ENCODE measurements at places on chromosomes 6 and 20. TPM values are rescaled to one million over a fixed set of nuclear protein-coding genes. Genes with fewer than 3 reads are reported as not detected.

Gene ZC3H12D
- 79.6 TPM for total RNA-seq

Gene PNPLA1
- total RNA-seq, result not detected

- no peaks in the 10 kb centered on the region for H3K36me3 ChIP-seq
- H3K4me3 ChIP-seq, result no peak overlapping the region
- no peak for DNase-seq
- no peaks in the 10 kb centered on the region for H3K27me3 ChIP-seq
Measured at GRCh38 chr20:38355161-38356012, 9.1 kb downstream of the LBP start.

Gene TFAP2C
- not detected for total RNA-seq

GRCh38 chr6:166675736-166676135, 48.7 kb upstream of the RPS6KA2 start:
- peaks cover 2% of the 10 kb centered on the region for H3K4me1 ChIP-seq
- no peaks in the 10 kb centered on the region for H3K36me3 ChIP-seq
- no peak overlapping the region for H3K27ac ChIP-seq
- DNase-seq, result no peak
- peaks cover 7% of the 10 kb centered on the region for H3K27me3 ChIP-seq

Gene MMP24
- 0.05 TPM for total RNA-seq

GRCh38 chr6:66328200-66328599, 621.2 kb upstream of the EYS start:
- no peaks in the 10 kb centered on the region for H3K27me3 ChIP-seq
- H3K4me1 ChIP-seq, result no peaks in the 10 kb centered on the region
- no peak overlapping the region for H3K27ac ChIP-seq
- H3K36me3 ChIP-seq, result no peaks in the 10 kb centered on the region
- H3K4me3 ChIP-seq, result no peak overlapping the region

DNA sequence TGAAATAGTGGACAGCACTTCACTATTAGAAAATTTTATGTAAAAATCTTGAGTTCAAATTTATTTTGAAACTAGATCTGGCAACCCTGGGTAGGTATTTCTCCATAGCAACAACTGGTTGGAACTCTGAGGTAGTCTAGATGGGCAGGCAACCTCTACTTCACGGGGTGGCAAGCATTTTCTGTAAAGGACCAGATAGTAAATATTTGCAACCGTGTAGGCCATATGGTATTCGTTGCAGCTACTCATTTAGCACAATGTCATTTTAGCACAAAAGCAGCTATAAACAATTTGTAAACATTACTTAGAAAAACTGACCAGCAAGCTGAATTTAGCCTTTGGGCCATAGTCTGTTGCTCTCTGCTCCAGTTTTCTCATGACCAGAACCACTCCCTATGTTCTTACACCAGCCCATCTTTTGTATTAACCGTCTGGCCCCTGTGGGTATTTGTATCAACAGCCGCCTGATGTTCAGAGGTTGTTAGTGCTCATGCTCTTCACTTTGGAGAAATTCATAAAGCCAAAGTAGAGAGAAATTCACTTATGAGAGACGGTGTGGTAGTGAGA, 29.2 kb downstream of the LGSN start:
- H3K36me3 ChIP-seq, result no peaks in the 10 kb centered on the region
- no peak for DNase-seq
- H3K27ac ChIP-seq, result no peak overlapping the region
- H3K4me3 ChIP-seq, result no peak overlapping the region
- H3K4me1 ChIP-seq, result no peaks in the 10 kb centered on the region
- no peaks in the 10 kb centered on the region for H3K27me3 ChIP-seq

- H3K36me3 ChIP-seq, result no peaks in the 10 kb centered on the region
- no peak overlapping the region for H3K27ac ChIP-seq
- H3K27me3 ChIP-seq, result peaks cover 4% of the 10 kb centered on the region
- DNase-seq, result peak; percentile 81
Measured at GRCh38 chr20:4726710-4727397, 5.1 kb downstream of the PRND start.

DNA sequence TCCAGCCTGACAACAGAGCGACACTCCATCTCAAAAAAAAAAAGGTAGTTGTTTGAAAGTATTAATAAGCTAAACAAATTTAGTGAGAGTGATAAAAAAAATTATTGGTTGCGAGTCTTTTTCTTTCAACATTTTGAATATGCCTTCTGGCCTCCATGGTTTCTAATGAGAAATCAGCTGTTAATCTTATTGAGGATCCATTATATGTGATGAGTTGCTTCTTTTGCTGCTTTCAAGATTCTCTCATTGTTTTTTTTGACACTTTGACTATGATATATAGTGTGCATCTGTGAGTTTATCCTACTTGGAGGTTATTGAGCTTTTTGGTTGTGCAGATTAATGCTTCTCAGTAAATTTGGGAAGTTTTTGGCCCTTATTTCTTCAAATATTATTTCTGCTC, 15.6 kb upstream of the CMTR1 start:
- no peaks in the 10 kb centered on the region for H3K36me3 ChIP-seq
- H3K4me1 ChIP-seq, result no peaks in the 10 kb centered on the region
- H3K27ac ChIP-seq, result no peak overlapping the region
- no peak overlapping the region for H3K4me3 ChIP-seq
- no peak for DNase-seq

DNA sequence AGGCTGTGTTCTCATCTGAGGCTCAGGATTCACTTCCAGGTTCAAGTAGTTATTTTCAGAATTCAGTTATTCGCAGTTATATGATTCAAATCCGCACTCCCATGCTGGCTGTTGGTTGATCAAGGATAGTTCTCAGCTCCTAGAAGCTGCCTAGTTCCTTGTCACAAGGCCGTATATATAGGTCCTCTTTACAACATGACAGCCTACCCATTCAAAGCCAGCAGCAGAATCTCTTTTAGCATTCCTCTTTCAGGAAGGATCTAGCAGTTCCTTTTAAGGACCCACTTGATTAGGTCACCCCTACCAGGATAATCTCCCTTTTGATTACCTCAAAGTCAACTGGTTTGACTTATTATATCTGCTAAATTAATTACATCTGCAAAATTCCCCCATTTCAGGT, 23.8 kb upstream of the LAMP5 start:
- no peak overlapping the region for H3K4me3 ChIP-seq
- no peak for DNase-seq
- H3K27ac ChIP-seq, result no peak overlapping the region
- no peaks in the 10 kb centered on the region for H3K27me3 ChIP-seq
- H3K4me1 ChIP-seq, result no peaks in the 10 kb centered on the region
- H3K36me3 ChIP-seq, result no peaks in the 10 kb centered on the region

DNA sequence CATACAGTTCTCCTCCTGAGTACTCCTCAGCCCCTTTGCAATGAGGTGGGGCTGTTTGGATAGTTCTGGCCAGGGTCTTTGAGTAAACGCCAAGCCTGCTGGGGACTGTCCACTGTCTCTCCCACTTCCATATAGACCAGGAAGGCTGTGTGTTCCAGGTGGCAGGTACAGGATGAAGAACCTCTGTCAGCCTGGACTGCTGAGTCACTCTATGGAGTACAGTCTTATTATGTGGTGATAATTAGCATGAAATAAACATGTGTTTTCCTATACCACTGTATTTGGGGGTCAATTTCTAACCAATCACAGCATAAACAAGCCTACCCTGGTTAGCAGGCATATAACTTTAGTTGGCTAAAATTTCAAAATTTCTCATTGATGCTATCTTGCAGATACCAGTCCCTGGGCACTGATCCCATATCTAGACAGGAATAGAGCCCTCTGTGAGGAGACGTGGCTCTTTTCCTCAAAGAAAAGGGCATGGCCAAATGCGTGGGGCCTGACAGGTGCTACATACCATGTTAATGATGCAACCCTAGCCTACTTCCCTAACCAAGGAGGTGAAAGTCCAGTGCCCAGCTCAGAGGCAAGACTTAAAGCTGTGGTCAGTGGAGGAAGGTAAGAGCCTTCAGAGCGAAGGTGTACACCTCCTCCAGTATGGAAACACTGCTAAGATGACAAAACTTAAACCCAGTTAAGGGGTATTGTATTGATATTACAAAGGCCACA, 4.5 kb upstream of the ALDH8A1 start:
- no peaks in the 10 kb centered on the region for H3K27me3 ChIP-seq
- H3K36me3 ChIP-seq, result peaks cover 13% of the 10 kb centered on the region
- peaks cover 13% of the 10 kb centered on the region for H3K4me1 ChIP-seq
- no peak overlapping the region for H3K27ac ChIP-seq

DNA sequence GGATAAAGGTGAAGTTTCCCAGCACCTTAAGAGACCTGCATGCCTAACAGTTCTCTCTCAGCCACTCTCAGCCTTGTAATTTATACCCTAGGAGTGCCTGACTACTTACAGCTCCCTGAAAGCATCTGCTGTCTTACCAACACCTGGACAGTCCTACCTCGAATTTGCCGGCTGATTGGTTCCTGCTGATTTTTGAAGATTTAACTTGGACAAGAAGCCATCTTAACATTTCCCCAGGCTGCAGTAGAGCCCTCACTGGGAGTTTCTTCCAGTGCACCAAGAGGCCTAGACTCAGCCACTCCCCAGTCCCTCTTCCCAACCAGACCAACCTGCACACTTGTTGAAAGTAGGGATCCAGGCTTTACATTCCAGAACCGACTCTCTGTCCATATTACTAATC, 174.5 kb downstream of the LINC00237 start:
- no peak overlapping the region for H3K27ac ChIP-seq
- DNase-seq, result no peak
- H3K27me3 ChIP-seq, result no peaks in the 10 kb centered on the region

DNA sequence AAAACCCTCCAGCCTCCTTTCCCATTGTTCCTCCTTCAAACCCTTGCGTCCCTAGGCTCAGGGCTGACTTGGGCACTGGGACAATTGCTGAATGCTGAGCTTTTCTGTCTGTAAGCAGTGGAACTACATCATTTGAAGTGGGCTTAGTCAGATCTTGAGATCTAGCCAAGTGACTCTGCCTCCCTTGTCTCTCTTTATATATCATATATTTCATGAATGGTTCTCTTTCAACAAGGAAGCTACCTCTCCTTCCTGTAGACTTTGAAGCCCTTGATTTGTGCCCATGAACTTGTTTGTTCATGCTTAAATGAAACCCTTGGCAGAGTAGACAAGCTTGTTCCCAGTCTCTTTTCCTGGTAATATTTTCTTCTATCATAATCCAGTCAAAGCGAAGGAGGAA, 60.0 kb upstream of the KIF13A start:
- H3K36me3 ChIP-seq, result no peaks in the 10 kb centered on the region
- H3K4me3 ChIP-seq, result no peak overlapping the region
- H3K27ac ChIP-seq, result no peak overlapping the region

- H3K4me3 ChIP-seq, result no peak overlapping the region
- peaks cover 16% of the 10 kb centered on the region for H3K4me1 ChIP-seq
- no peak for DNase-seq
- H3K27me3 ChIP-seq, result no peaks in the 10 kb centered on the region
Measured at GRCh38 chr6:44309092-44309491, 4.1 kb downstream of the AARS2 start.

DNA sequence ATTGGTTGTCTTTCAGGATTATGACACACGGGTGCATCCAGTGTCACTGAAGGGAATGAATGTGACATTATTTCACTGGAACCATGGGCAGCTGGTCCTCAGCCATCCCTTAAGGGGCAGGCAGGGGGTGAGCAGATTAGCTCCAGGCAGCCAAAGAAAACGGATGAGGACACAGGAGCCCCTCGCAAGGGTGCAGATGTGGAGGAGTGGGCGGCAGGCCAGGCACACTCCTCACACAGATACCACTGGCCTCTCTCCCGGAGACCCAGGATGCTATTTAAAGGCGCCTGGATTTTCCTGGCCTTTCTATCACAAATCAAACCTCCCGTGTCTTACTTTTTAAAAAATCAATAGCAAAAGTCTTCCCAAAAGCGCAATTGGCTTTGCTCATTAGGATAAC, 210.4 kb downstream of the TAF4 start:
- H3K27me3 ChIP-seq, result no peaks in the 10 kb centered on the region
- H3K4me3 ChIP-seq, result no peak overlapping the region
- no peaks in the 10 kb centered on the region for H3K36me3 ChIP-seq
- H3K4me1 ChIP-seq, result no peaks in the 10 kb centered on the region

Gene HLA-DQA2
- total RNA-seq, result 0.45 TPM

DNA sequence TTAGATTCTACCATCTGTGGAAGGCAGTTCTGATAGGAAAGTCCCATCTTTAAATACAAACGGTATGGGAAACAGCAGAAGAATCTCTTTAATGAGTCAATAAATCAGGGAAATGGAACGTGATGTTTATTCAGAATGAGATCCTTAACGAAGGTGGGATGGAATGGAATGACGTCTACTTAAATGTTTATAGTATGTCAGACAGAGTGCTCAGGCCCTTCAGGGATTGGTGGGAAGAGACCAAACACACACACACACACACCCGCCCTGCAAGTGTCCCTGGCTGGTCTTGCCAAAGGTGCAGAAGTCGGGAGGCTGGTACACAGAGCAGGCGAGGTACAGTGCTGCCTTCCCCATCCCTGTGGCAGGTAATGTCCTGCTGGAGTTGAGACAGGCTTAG, 164.0 kb downstream of the FARS2 start:
- no peak overlapping the region for H3K4me3 ChIP-seq
- peaks cover 2% of the 10 kb centered on the region for H3K36me3 ChIP-seq
- no peak for DNase-seq
- H3K27me3 ChIP-seq, result no peaks in the 10 kb centered on the region
- H3K27ac ChIP-seq, result no peak overlapping the region
- H3K4me1 ChIP-seq, result peaks cover 2% of the 10 kb centered on the region

Gene BFSP1
- 0.43 TPM for total RNA-seq

Gene LHFPL5
- total RNA-seq, result not detected

GRCh38 chr6:41182069-41183034, 18.6 kb downstream of the TREML2 start:
- peak; percentile 87 for DNase-seq
- peaks cover 5% of the 10 kb centered on the region for H3K27me3 ChIP-seq
- no peak overlapping the region for H3K27ac ChIP-seq

DNA sequence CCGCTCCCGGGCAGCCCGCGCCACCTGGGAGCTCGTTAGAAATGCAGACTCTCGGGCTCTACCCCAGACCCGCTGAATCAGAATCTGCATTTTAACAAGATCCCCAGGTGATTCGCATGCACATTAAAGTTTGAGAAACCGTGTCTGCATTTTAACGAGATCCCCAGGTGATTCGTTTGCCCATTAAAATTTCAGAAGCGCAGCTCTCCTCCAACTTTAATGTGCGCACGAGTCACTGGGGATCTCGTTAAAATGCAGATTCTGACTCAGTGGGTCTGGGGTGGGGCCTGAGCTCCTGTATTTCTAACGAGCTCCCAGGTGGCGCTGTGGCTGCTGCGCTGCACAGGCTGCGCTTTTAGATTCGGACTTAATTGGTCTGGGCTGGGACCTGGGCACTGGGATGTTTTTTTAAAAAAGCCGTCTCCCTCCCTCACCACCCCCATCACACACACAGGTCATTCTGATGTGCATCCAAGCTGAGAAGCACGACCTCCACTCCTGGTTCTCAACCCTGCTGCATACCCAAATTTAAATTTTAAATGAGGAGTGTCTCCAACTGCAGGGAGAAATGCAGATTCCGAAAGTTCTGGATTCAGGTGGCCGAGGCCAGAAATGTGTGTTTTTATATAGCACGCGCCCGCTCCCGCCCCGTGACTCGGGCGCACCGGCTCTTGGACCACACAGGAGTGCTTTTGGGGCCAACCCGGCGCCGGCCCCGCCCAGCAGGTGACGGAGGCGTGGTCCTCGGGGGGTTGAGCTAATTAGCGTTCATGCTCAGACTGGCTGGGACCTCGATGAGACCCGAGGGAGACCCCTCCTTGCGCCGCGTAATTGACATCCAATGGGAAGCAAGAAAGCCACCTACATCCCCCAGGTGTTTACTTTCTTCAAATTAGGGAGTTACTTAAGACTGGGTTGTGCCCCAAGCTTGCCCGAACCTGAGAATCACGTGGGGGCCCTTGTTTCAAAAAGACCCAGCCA, 85.8 kb downstream of the ZFP64 start:
- H3K4me1 ChIP-seq, result peaks cover 13% of the 10 kb centered on the region
- H3K4me3 ChIP-seq, result peak overlapping the region; percentile 55
- no peak for DNase-seq
- H3K36me3 ChIP-seq, result no peaks in the 10 kb centered on the region
- H3K27me3 ChIP-seq, result peaks cover 46% of the 10 kb centered on the region

Gene SPDEF
- total RNA-seq, result not detected
